ENCODE measurements at places on chromosomes 12 and 14.

DNA sequence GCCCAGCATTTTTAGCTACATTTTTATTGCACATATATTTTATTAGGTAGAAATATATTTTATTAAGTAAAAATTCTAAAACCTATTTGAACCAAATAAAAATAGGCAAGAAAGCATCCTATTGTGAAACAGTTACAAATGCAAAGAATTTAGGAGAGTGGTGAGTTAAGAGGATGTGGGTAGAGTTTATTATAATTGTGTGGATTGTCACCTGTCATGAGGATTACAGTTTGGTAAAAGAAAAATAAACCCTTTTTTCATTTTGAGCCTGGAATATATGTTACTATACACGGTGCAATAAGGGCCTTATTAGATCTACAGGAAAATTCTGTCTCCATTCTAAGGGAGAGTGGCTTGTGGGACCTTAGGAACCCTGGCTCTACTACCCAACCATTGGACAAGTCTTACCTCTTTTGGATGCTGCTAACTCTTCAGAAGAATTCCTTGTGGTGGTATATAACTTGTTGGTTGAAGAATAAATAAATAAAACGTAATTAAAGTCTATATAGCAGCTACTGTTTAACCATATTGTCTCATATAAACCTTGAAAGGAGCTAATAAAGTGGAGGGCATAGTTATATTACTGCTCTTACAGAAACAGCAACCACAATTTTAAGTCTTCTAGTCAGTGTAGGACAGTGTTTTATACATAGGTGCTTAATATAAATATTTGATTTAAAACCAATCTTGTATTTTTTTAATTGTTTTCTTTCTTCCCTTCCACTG lies 67.8 kb downstream of the FGD4 start:
- no peak for DNase-seq

DNA sequence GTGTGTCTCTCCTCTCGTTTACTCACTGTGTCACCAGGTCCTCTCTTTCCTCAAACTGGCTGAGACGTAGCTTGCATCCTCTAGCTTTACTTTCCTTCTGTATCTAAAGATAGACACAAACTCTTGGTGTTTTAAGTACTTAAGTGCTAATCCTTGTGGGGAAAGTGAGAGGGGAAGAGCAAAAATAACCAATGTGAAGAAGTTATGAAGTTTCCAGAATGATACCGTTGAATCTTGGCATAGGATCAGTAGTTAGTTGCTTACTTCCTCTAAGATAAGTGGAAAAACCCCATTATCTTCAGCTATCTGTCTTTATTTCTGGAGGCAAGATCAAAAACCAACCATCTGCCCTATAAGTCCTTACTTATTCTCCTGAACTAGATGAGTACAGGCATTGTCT lies 10.6 kb downstream of the FAR2 start:
- DNase-seq: no peak

DNA sequence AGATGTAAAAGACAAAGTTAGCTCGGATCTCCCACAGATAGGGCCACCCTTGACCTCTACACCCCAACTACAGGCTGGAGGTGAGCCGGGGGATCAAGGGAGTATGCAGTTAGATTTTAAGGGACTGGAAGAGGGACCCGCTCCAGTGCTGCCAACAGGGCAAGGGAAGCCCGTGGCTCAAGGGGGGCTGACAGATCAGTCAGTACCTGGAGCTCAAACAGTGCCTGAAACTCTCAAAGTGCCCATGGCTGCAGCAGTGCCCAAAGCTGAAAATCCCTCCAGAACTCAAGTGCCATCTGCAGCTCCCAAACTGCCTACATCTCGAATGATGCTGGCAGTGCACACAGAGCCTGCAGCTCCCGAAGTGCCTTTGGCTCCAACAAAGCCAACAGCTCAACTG lies 10.4 kb downstream of the NYNRIN start:
- DNase-seq: no peak

- DNase-seq: no peak
These were observed 57.2 kb downstream of the SYNE2 start for GRCh38 chr14:63909984-63910383.

DNA sequence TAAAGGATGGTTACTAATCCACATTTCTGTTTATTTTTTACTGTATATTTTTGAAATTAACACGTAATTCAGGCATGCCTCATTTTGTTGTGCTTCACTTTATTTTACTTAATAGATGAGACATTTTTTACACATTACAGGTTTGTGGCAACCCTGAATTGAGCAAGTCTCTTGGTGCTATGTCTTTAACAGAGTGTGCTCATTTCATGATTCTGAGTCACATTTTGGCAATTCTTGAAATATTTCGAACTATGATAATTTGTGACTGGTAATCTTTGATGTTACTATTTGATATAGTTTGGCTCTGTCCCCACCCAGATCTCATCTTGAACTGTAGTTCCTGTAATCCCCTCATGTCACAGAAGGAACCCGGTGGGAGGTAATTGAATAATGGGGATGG lies 1120.5 kb upstream of the FLRT2 start:
- no peak for DNase-seq

DNA sequence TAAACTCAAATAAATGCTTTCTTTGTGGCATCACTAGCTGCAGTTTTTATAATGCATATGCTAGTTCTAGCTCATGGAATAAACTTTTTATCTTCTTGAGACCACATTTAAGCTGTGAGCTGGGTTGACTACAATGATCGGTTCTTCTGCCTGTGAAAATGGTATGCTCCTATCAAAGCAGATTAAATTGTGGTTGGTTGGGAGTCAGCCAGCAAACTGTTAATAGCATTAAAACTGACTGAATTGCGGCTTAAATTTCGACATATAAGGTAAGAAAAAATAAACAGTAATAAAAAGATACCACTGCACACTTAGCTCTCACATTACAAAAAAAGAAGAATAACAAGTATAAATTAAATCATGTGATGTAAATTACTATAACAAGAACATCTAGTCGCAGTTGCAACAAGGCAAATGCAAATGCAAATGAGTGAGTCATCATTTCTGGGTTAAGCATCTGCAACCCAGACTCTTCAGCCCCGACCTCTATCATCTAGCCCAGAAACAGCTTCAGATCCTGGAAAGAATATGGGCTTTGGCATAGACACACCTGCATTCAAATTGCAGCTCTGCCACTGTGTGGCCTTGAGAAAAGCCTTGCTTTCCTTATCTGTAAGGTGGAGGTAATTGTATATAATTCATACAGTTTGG lies 19.8 kb upstream of the DHRS7 start:
- DNase-seq: no peak

DNA sequence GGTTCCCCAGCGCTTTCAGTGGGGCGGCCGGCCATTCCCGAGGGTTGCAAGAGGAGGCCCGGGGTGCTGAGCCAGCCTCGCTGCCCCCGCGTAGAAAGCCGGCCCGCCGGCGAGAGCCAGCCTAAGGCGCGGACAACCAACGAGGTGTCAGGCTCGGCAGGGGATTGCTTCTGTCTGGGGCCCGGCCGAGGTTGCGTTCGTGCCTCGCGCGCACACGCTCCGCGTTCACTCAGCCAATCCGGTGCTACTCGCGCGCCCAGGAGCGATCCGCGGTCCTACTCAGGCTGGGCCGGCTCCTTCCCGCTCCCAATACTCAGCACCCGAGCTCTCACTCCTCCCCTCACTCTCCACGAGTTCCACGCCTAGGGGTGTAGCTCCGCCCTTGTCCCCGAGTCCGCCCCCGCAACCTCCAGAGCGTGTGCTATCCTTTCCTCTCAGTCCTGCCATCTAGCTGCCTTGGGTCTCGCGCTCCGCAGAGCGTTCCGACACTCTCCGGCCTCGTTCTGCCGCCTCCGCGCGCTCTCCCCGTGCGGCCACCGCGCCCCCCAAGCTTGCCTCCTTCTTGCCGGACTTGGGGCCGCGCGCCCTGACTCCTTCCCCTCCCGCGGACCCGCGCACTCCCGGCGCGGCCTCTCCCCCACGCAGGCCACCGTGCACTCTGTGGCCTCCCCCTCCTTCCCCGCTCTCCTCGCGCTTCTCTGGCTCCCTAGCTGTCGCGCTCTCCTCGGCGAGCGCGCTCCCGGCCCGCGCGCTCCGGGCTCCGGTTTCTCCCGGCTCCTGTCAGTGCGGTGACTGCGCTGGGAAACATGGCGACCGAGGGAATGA lies at the start of gene GPHN:
Gene GPHN, plus strand, starts transcription at position 426 of the 825 bp plus-strand sequence.
- peak; percentile 98 for DNase-seq

- DNase-seq: no peak
These were observed 155.6 kb downstream of the DYRK2 start for GRCh38 chr12:67804168-67804567.

DNA sequence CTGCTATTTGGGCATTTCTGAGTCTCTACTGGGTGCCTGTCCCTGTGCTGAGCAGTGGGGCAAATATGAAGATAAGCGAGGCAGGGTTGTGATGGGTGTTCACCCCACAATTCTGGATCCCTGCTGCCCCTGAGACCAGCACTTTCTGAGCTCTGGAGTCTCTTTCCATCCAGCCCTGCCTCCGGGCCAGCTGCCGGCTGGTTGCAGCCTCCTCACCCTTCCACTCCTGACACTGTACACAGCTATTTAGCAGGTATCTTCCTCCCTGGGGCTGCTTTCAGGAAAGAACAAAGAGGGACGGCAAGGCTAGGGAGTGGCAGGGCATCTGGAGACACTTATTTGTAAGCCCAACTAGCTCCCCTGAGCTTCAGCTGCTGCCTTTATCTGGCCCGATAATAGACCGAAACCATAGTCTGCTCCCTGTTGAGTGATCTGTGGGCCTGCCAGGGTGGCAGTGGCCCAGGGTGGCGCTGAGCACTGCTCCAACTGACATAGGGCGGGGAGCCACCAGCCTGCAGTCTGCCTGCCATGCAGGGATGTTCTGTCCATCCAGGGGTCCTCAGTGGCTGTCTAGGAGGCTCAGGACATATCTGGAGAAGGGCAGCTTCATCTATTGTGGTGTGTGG lies 7.6 kb upstream of the KRT80 start:
- DNase-seq: no peak

DNA sequence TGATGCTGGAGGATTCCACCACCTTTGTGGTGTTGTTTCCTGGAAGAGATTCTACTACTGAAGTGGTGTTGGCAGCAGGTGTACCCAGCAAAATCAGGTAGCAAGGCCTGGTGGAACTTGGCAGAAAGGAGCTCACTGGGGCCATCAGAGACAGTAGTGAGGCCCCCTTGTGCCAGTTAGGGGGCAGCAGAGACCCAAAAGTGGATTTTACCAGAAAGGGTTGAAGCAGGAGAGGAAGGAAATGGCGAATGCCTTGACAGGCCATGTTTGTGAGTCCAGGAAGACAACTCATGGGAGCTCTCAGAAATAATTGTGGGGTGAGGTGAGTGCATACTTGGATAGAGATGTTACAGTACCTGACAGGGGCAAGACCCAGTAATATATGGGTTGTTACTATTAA lies 137.7 kb upstream of the FGD4 start:
- DNase-seq: no peak

DNA sequence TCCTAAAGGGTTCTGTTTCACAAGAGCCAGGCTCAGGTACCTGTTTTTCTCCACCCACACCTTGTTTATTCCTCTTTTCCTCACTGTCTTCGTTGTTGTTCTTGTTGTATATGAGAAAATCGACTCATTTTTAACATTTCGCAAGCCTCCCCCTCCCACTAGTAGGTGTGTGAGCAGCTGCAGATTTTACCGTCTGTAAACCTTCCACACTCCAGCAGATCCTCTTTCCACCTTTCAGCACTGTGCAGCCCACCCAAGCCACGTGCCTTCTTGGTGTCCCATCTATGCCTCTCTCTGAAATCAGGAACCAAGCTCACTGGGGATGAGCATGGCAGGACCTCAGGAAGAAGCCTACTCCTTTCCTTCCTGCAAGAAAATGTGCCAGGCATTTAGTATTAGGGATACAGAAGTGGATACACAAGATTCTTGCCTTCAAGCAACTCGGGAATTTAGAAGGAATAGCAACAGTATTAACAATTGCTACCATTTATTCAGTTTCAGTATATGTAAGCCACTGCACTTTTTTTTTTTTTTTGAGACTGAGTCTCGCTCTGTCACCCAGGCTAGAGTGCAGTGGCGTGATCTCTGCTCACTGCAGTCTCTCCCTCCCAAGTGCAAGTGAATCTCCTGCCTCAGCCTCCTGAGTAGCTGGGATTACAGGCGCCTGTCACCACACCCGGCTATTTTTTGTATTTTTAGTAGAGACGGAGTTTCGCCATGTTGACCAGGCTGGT lies 113.6 kb downstream of the CHST11 start:
- no peak for DNase-seq

GRCh38 chr12:104175726-104176247 lies 37.8 kb upstream of the NFYB start:
- DNase-seq: no peak

- DNase-seq: no peak
These were observed 7.2 kb upstream of the ITGB7 start for GRCh38 chr12:53214221-53214620.

DNA sequence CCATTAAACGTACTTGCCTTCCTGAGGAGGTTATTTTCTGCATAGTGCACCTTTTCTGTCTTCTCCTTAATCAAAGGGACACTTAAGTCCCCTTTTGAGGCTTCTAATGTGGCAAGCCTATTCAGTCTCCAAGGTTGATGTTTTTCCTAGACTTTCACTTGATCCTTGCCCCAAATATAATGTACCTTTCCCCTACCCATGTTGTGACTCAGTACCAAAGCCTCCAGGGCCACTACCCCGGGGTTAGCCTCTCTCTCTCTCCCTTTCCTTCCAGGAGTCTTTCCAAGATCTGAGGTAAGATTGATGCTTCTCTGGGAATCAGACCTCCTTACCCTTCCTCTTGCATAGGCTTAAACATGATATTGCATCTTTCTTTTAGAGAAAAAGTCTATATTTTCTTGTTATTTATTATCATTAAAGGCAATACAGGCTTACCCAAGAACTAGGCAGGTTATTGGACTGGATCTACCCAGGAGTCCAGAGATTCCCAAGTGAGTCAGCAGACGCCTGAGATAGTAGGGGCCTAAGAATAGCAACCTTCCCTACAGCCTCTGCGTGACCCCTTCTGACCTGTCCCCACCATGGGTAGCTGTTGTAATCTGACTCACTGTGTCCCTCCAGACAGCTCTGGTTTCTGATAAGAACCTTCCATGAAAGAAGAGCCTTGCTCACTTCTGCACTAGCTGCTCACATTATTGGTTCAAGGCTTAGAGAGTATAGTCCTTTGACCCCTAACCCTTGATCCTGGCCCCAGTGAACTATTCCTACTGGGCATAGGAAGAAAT lies 172.9 kb downstream of the ZFP36L1 start:
- DNase-seq: peak; percentile 76

DNA sequence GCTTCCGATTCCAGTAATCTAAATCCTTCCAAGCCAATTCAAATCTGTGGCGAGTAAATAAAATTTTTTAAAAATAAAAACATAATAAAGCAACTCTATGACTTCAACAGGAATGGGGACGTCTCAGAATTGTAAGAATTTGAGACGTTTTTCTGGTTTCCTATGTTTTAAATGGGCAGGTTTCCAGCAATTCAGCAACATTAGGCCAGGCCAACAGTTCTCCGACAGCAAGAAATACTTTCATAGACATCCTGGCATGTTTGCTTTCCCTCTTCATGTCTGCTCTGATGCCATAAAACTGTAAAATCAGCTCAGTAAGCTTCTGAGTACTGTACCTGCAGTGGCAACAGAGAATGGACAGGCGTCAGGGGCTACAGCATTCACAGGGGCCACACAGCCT lies 35.8 kb upstream of the DICER1 start:
- no peak for DNase-seq

GRCh38 chr12:120225852-120226640 lies 25.1 kb upstream of the RPLP0 start:
- peak; percentile 90 for DNase-seq

GRCh38 chr14:64109819-64110554 lies 184.2 kb downstream of the ESR2 start:
- DNase-seq: no peak

All from small intestine (tissue), 16 donors.